Neural crest cell (in vitro differentiated cells): ENCODE measurements at places on chromosomes 16 and 17. TPM values are rescaled to one million over a fixed set of nuclear protein-coding genes. Genes with fewer than 3 reads are reported as not detected.

Gene NPIPA5
- 6.0 and 6.1 TPM in 2 replicates for total RNA-seq

GRCh38 chr16:83248735-83249463 lies 558.9 kb upstream of the HSBP1 start:
- no peak for DNase-seq

- no peak for DNase-seq
Measured at GRCh38 chr16:84367750-84368307, 509 bp upstream of the ATP2C2 start.

Gene CLTC
- 244 and 255 TPM in 2 replicates for total RNA-seq

Gene ATP1B2
- 12.1 and 14.3 TPM in 2 replicates for total RNA-seq

Gene ACSM3
- total RNA-seq: 0.40 and 0.48 TPM in 2 replicates

Gene CRYBA1
- 1.9 and 2.4 TPM in 2 replicates for total RNA-seq

GRCh38 chr17:39769974-39770587 lies 32.3 kb downstream of the GRB7 start:
- no peak for DNase-seq

GRCh38 chr16:2856061-2856670 lies 1.8 kb downstream of the PRSS22 start:
- no peak for DNase-seq

DNA sequence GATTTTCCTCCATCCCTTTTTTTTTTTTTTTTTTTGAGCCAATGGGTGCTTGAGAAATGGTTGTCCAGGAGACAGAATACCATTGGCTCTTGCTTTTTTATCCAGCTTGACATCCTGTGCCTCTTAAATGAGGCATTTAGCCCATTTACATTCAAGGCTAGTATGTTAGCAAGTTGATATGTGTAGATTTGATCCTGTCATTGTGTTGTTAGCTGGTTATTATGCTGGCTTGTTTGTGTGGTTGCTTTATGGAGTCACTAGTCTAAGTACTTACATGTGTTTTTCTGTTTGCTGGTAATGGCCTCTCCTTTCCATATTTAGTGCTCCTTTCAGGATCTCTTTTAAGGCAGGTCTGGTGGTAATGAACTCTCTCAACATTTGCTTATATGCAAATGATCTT lies 14.1 kb upstream of the SLFN11 start:
- no peak for DNase-seq

GRCh38 chr17:66841328-66841727 lies 6.4 kb downstream of the CACNG5 start:
- DNase-seq: no peak

DNA sequence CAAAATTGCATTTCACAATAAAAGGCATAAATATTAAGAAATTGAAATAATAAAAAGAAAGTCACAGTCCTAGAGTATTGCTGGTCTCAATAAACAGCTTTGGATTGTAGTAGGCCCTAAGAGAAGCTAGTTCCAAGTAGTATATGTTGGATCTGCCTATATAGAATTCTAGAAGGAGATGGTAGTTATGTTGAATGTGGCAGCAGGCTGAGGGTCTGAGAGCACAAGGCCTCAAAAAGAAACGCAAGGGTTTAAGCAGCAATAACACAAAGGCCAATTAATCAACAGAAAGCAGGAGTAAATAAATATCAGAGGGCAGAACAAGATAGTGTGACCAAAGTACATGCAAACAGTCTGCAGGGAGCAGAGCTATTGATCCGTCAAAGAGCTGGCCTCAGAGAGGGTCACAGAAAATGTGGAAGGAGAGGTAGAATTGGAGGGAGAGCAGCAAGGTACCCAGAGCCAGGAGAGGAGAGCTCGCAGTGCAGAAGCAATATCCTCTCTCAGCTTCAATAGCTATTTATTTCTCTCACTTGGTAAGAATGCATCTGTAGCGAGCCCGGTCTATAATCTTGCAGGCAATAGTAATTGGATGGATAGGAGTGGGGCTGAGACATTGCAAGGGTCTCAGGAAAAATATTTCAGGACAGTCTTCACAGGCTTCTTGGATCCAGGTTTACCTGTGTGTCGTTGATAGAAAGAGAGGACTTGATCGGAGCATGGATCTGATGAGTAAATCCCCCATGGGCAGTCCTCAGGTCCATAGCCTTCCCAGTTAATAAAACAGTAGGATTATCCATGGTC lies 25.1 kb upstream of the MED13 start:
- DNase-seq: no peak

Gene ST6GALNAC2
- 4.5 and 5.1 TPM in 2 replicates for total RNA-seq

Gene SHCBP1
- total RNA-seq: 18.7 and 19.2 TPM in 2 replicates

DNA sequence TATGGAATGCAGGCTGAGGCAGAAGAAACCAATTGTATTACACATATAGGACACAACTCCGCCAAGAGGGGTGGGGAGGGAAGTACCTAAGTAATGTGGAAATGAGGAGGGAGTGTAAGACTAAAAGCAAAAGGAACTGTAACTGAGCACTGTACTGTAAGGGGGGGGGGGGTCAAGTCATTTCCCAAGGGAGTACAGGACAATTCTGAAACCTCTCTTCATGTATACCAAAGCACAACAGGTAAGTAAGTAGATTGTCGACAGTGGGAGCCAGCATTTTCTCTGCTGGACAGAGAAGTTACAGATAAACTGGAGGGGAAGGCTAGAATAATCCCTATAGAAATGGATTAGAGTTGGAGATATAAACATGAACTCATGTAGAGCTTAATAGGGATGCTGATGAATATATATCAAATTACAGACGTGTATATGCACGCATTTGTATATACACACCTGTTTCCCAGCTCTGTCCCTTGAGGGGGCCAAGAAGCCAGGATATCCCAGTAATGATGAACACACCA lies 6.4 kb downstream of the USP22 start:
- DNase-seq: no peak

DNA sequence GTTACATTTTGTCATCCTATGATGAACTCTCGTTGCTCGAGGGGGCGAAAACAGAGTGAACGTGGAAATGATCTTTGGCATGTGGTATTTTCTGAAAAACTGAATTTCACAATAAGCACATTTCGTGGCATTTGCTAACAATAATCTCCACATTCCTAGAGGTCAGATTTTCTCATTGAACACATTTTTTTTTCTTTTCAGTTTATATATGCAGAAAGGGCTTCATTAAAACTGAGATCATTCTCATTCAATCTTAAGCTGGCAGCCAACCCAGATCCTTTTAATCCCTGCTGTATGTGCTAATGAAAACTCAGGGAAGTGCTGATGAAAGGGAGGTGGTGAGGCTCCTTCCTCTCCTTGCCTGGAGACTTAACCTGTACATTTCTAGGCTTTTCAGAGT lies 52.6 kb downstream of the PRKCA start:
- DNase-seq: no peak

Gene PIPOX
- 3.3 and 4.1 TPM in 2 replicates for total RNA-seq

Gene KLHL10
- total RNA-seq: not detected in 2 replicates

DNA sequence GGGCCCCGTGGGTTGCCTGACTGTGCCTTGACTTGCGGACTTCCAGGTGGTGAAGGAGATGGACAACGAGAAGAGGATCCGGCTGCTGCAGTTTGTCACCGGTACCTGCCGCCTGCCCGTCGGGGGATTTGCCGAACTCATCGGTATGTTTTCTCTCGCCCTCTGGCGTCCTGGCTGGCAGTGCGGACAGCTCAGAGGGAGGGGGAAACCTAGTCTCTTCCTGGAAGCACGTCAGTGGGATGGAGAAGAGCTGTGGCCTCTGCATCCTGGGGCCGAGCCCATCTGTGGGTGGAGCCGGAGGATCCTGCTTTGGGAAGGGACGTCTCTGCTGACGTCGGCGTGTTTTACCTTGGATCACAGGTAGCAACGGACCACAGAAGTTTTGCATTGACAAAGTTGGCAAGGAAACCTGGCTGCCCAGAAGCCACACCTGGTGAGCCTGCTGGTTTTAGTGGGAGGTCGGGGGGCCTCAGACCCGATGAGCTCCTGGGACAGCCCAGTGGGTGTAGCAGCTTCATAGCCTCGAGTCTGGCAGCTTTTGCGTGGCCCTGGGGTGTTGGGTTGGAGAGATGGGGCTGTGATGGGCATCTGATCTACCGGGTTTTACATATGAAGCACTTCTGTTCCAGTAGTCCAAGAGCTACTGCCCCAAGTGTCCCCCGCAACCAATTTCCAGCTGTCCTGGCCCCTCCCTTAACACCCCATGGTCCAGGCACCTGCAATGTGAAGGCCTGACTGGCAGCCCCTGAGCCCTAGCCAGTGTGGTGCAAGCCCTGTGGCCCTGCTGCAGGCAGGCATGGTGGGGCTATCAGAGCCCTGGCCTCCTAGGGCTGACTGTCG lies 11.9 kb upstream of the CLEC18A start:
- DNase-seq: no peak

- no peak for DNase-seq
Measured at GRCh38 chr16:17305694-17306093, 165.1 kb downstream of the XYLT1 start.

DNA sequence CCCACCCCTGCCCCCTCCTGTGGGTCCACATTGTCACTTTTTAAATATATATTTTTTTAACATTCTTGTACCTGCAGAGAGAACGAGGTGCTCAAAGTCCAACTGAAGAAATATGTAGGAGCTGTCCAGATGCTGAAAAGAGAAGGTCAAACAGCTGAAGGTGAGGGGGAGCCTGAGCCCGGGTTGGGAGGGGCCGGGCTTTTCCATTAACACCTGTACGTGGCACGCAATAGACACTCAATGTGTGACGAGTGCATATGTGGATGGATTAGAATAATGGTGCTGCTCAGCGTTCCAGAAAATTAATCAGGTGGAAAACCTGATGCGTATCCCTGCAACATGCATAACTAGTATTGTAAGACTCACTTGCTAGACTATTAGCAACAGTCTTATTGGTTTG lies 223.0 kb downstream of the SNX29 start:
- DNase-seq: no peak

Gene KRT39
- not detected in 2 replicates for total RNA-seq

Gene NQO1
- 76.0 and 81.1 TPM in 2 replicates for total RNA-seq

Gene MIS12
- 33.9 and 35.6 TPM in 2 replicates for total RNA-seq

- no peak for DNase-seq
Measured at GRCh38 chr17:12567077-12568053, 98.3 kb upstream of the MYOCD start.

- no peak for DNase-seq
Measured at GRCh38 chr17:9521062-9521461, 54.6 kb downstream of the STX8 start.

DNA sequence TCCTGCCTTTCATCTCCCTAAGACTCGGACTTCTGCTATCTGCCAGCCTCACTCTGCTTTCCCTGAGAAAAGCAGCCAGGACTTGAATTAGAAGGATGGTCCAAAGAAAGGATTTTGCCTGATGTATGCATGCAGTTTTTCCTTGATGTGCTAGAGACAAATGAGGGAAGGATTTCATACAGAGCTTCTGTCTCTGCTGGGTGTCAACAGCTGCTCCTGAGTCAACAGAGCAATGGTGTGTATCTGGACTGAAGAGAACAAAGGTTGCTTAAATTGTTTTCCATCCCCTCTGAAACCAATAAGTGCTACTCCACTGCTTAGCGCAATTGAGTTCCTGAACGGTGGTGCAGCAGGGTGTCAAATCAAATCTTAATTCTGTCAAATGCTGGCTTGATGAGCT lies 680.6 kb upstream of the C16orf82 start:
- DNase-seq: no peak

- DNase-seq: no peak
Measured at GRCh38 chr17:81902023-81902652, at the start of gene NPB. Gene NPB, plus strand, starts transcription at chr17:81902238. Its CDS starts 40 bp downstream, at chr17:81902278.

DNA sequence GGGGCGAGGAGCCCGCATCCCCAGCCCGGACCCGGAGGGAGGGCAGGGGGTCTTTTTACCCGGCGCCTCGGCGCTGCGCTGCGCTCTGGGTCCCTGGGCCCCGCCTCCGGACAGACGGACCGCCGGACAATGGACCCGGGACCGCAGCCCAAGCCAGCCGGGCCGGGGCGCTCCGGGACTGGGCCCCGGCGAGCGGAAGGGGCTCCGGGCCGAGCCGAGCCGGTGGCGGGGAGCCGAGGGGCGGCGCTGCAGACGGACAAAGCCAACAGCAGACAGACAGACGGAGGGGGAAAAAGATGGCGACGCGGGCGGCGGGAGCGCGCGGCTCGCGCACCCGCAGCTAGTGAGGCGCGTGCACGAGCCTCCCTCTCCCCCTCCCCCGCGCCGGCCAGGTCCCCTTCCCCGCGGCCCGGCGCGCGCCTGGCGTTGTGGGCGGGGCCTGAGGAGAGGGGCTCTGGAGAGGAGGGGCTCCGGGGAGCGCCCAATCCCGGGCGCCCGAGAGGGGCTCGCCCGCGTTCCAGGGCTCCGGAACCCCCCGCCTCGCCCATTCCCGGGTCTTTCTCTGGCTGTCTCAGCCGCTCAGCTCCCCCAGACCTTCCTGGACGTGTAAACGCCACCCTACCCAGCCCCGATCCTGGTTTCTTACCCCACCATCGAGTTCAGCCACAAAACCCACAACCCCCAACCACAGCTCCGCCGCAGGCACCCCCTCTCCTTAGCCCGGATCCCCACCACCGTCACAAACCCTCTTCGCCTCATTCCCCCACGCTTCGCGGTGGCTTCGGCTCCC lies at the start of gene ZNF821:
TSS of gene ZNF821 (minus strand) at position 334 of the 790 bp plus-strand sequence. CDS start 4,236 bp downstream, outside the sequence.
- DNase-seq: peak; percentile 84

GRCh38 chr17:2703181-2703580 lies 8.4 kb downstream of the CLUH start:
- DNase-seq: no peak

- DNase-seq: no peak
Measured at GRCh38 chr16:593406-593805, 3.5 kb downstream of the RAB40C start.

DNA sequence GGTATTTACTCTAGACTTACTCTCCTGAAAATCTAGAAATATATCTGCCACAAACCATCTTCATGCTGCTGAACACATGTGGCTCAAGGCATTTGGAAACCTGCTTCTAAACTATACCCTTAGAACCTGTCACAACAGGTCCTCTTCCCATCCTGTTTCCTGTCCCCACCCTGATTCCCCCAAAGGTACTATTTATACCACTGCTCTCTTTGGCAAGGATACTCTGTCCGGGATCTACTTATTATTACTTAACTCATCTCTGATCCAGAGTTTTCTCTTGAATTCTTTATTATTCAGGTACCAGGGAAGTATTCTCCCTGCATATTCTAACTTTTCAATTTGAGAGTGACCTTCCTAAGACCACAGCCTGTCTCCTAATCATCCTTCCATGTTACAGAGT lies 33.4 kb downstream of the TRAF4 start:
- DNase-seq: no peak

DNA sequence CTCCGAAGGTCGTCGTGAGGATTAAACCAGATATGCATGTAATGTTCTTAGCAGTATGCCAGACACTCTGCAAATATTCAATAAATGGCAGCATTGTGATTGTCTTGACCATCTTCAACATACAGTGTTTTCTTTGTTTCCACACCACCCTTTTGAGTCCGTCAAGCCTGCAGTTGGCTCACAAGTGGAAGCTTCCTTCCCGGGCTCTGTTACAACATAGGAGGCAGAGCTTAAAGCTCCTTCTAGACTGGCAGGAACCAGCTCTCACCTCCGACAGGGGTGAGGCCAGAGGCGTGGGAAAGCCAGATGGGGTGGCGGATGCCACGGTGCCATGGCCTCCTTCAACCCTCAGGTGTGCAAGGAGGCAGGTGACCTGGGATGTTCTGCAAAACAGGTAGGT lies 138.3 kb downstream of the FOXL1 start:
- no peak for DNase-seq
